Activated CD8-positive, alpha-beta memory T cell treated with anti-CD3 and anti-CD28 coated beads, Interleukin-2, amount 50 U/mL, for 4 hours (primary cell): ENCODE measurements at places on chromosomes 11 and 22.

GRCh38 chr22:29756341-29756740, 10.5 kb downstream of the ZMAT5 start:
- DNase-seq: no peak

- DNase-seq: no peak
Measured at GRCh38 chr11:113014262-113015097, 53.3 kb downstream of the NCAM1 start.

DNA sequence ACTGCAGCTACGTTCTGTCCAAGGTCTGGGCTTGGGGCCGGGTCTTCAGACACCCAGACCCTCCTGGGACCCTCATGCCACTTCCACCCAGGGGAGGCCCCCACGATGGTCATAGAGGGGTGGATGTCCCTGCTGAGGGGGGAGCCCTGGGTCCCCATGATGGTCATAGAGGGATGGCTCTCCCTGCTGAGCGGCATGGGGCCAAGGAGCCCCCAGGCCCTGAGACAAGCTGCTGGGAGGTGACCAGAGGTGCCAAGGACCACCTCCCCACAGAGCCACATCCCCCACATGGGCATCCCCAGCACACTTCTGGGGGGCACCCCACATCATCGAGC, 7.2 kb downstream of the MUC5B start:
- no peak for DNase-seq

DNA sequence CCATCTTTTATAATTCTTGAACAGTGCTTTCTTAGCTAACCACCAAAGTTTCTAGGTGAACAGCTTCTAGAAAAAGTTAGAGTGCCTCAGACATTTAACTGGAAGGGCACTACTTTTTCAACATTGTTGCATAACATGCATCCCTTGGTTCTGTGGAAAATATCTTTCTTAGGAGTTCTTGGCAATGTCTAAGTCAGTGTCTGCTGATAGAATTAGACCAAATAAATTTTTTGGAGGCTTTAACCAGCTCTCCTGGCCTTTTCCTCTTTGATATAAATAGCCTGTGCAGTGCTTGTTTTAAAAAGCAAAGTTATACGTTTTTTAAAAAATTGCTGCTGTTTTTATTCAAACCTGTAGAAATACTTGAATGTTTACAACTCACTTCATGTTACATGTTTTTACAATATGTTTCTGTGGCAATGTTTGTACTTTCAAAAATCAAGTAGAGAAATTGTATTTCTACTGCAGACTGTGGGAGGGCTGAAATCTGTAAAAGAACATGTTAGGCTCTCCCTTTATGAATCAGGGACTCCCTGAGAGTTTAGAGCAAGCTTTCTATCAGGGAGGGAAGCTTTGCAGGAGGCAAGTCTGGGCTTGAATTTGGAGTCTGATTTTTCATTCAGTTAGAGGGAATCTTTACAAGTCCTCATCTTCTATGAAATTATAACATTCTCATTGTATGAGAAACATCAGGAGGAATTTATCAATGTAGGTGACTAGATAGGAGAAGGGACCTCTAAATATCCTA, 16.3 kb upstream of the PANX1 start:
- no peak for DNase-seq

DNA sequence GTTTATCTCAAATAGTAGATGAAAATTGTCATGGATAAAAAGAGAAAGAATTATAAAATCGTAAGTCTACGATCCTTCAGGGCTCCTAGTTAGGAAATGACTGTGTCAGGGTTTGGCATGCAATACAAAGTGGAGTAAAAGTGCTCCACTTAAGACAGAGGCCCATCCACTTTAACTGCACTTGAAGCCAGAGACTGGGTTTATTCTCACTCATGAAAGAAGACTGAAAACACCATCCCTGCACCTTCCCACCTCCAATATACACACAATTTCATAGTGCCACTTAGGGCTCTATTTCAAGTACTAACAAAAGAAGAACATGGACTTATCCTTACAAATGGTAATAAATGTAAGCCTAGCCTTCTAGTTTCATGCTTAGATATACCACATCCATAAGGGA, 70.7 kb downstream of the ANO5 start:
- no peak for DNase-seq

DNA sequence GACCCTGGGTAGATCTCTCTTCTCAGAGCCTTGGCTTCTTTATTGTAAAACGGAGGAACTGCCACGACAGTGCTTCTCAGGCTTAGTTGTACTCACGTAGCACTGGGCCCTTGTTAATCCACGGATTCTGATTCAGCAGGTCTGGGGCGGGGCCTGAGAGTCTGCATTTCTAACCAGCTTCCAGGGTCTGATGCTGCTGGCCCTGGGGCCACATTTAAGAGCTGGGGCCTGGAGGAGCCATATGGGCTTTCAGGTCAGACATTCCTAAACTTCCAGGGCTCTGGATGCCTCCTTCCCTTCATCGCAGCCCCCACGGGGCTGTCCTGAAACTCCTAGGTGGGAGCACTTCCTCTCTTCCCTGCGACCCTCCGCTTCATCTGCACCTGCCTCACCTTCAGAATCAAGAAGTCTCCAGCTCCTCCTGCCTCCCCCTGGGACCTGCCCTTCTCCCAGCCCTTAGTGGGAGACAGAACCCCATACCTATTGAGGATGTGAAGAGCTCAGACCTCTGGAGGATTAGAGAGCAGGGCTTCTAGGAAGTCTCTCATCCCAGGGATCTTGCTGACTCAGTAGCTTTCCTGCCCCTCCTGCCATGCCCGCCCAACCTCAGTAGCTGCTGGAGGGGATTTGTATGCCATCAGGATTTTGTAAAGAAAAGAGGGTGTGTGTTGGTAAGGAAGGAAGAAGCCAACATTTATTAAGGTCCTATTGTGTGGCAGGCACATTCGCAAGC, 92.5 kb downstream of the LRRC32 start:
- no peak for DNase-seq

DNA sequence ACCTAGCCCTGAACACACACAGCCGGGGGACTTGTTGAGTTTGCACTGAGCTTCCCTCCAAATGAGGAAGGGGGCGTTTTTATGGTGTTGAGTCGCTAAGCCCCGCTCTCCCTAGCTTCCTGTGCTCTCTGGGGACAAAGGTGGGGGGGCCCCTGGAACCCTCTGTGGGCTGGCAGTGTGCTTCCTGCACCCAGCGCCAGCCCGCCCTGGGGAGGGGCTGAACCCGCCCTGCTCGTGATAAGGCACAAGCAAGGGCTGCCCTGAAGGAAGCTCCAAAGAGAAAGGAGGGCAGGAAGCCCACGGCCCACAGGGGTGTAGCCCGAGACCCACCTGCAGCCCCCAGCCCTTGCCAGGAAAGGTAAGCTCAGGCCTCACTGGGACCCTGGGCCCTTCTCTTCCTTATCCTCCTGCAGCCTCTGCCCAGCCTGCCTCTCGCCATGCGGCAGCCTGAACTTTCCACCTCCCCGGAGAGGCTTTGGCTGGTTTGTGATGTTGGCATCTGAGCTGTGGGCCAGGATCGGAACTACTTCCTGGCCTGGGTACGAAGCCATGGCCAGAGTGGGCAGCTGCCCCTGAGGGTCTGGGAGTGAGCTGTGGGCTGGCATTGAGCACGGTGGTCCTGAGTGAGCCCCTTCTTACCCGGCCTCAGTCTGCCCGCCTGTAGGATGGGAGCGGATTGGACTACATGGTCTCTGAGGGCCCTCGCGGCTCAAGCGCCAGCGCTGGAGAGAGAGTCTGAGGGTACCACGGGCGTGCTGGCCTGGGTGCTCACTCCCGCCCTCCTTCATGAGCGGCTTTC, at the start of gene FERMT3:
TSS of gene FERMT3 (plus strand) at position 265 of the 799 bp plus-strand sequence. CDS start 644 bp downstream, outside the sequence.
- peak; percentile 76 for DNase-seq

- no peak for DNase-seq
Measured at GRCh38 chr11:123429336-123429735, 733 bp upstream of the GRAMD1B start.

DNA sequence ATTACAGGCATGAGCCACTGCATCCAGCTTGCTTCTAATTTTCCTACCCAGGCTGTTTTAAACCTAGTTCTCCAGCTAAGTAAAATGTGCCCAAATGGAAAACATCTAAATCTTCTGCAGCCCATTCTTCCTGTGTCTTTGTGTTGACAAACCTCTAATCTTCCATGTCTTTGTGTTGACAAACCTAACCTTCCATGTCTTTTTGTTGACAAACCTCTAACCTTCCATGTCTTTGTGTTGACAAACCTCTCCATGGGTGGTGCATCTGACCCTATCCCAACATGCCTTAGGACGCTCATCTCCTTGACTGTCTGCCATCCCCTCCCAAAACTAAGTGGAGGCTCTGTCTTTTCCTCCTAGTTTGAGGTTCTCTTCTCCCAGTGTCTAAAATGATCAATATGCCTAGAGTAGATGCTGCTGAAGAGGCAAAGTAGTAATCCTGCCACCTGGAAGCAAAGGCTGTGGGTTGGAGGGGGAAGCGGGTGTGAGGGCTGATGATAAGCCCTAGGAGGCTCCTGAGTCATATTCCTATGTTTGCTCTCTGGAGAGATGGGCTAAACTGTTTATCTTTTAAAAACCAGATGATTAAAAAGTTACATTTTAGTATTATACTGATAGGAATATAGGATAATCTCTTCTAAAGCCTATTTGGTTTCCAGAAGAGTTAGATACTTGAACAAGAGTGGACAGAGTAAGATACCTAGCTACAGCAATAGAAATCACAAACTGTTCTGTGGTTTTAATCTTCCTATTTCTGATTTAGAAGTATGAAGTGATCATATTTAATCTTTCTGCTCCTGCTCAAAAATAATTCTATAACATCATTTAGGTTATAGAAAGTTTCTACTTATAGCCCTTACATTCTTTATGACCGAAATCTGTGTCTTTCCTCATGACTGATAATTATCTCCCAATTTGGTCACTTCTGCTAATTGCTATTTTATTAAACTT, 7.9 kb downstream of the FEN1 start:
- no peak for DNase-seq

DNA sequence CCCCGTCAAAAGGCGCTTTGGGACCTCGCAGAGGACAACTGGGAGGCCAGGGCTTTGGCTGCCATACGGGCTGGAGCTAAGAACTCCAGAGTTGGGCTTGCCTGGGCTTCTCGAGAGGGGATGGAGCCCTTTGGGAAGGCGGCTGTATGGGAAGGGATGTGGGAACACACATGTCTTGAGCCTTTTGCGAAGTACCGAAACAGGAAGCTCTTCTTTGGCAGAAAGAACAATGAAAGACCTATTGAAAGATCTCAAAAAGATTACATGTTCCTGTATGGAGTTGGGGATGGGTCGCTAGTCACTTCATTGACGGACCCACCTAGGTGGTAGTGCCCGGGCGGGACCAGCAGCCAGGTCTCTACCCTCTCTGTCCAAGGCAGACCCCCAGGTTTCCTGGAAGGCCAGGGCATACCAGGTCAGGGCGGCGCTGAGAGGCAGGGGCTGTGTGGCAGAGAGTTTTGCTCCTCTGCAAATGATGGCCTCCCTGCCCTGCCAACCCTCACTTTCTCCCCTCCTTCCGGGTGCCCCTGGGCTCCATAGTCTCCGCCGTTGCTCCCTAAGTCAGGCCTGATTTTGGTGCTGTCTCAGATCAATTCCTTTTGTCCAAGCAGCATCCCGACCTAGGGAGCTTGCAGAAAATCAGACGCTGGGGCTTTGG, 1.0 kb downstream of the ST14 start:
- DNase-seq: no peak

DNA sequence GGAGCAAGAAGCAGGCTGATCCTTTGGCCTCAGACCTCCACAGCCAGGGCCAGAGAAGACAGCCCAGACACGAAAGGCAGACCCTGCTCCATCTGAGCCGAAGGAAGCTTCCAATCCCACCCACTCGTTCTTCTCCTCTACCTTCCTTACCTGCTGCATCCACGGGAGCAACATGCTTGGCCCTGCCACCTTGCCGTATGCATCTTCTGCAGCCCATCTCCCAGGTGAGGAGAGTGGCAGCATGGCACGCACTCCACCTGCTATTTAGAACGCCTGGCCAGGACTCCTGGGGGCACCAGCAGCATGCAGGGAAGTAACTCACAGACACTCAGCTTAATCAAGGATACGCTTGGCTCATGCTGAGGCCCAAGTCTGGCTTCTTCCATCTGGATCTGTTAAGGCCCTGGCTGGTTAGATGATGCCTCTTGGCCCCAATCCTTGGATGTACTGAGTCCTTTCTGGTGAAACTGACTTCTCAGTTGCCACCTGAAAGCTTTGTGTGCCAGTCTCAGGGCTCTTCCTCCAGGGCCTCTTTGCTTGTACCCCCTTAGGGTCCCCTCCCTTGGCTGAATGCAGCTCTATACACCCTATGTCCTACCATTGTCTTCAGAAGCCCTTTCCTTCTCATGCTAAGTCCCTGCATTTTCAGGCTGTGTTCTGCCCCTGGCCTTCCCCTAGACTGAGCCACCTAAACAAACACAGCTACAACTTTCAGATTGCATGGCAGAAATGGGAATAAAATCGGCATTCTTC, 604.9 kb downstream of the BUD13 start:
- no peak for DNase-seq

GRCh38 chr11:75589933-75590332, 27.9 kb downstream of the SERPINH1 start:
- DNase-seq: no peak

DNA sequence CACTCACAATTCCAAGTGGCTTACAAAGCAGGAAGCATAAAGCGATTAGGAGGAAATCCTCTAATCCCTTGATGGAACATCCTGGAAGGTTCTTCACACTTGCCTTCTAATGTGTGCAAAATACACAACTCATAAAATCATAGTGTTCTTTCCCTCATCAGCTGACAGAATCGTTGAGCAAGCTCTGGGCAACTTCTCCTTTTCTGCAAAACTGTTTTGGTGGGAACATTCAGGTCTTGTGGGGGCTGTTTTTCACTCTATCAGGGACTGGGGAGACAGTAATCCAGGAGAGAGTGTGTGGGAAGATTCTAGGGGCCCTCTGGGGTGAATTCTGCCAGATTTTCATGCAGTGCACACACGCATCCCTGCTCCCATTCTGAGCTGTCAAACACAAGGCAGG, 53.2 kb downstream of the IRAG1 start:
- DNase-seq: no peak

- DNase-seq: no peak
Measured at GRCh38 chr11:118533769-118534729, 3.1 kb downstream of the TMEM25 start.

- DNase-seq: no peak
Measured at GRCh38 chr11:17132654-17133053, 55.2 kb upstream of the RPS13 start.

DNA sequence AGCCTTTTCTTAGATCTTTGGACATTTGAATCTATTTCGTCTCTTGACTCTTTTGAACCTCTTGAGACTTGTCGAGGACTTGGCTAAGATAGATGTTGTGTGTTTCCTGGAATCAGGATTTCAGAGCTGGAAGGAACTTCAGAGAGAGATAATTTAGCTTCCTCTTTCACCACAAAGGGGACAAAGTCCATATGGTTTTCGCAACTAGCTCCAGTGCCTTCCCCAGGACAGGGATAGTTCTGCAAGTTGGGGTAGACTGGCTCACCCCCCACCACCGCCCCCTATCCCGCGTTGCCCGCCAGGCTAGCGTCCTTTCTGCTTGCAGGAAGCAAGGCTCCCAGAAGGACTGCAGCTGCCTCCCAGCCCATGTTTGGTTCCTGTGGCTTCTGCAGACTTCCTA, 75.7 kb upstream of the MYO18B start:
- DNase-seq: no peak

GRCh38 chr11:104798789-104799188, 99.5 kb downstream of the CASP12 start:
- DNase-seq: no peak
